ENCODE measurements at places on chromosomes 5 and 9.

GRCh38 chr5:50962934-50963872 is 296.8 kb downstream of the PARP8 start:
- DNase-seq = peak; percentile 58

GRCh38 chr5:27011274-27011673 is 27.1 kb downstream of the CDH9 start:
- no peak for DNase-seq

DNA sequence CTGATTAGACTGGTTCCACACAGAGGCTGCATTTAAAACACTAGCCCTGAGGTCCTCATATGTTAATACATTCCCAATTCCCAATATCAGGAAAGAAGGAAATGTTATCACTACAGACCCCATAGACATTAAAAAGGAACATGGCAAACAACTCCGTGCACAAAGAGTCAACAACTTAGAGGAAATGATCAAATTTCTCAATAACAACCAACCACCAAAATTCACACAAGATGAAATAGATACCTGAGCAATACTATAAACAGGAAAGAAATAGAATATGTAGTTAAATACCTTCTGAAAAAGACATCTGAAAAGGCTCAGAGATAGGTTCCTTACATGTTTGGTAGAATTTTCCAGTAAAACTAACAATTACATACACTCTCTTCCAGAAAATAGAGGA is 28.9 kb downstream of the SEMA4D start:
- DNase-seq = no peak

- no peak for DNase-seq
Observed at GRCh38 chr9:32573821-32574220, 862 bp upstream of the NDUFB6 start.

- DNase-seq = no peak
Observed at GRCh38 chr5:33901156-33901555, 9.4 kb upstream of the ADAMTS12 start.

GRCh38 chr9:94445863-94446262 is 109.0 kb upstream of the PCAT7 start:
- DNase-seq = no peak

All from SW480 (cell line).